ENCODE measurements at places on chromosomes 1 and 21.

DNA sequence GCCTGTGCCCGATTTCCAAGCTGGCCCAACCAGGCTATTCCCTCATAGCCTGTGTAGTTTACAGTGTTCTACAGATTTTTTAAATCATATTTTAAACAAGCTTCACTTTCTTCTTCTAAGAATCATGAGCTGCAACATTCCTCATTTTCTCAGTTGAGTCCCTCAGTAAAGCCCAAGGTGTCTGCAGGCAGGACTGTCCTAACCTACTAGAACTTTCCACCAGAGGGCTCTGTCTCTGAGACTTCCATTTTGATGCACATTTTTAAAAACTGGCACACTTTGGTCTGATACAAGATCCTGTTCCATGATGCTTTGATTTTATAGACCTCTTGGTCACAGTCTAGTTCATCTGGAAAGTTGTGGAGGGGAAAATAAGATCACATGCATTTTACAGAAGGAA, 21.6 kb upstream of the SLAMF6 start:
- DNase-seq: no peak

GRCh38 chr1:241550318-241550717, 18.1 kb downstream of the KMO start:
- no peak for DNase-seq

DNA sequence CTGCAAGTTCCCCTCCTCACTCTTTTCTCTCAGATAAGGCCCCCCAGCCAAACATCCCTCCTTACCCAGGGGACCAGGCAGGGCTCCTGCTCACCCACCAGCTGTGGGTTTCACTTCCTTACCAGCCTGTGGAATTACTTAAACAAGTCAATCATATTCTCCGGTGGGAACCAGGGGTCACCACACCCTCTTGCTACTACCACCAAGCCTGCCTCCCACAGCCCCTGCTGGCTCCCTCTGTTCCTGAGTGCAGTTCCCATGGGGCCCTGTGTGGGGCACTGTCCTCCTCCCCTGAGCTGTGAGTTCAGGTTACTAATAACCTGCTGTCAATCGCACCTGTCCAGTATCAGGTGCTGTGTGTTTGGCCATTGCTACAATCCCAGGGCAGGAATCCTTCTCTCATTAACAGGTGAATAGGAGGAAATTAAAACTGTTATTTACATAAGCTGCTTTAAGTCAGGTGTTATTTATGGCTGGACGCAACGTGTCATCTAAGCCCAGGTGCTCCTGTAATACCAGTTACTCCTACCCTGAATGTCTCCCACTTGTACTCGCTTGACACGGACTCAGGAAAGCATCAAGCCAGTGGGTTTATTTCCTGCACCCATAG, 53.1 kb upstream of the LBR start:
- DNase-seq: no peak

DNA sequence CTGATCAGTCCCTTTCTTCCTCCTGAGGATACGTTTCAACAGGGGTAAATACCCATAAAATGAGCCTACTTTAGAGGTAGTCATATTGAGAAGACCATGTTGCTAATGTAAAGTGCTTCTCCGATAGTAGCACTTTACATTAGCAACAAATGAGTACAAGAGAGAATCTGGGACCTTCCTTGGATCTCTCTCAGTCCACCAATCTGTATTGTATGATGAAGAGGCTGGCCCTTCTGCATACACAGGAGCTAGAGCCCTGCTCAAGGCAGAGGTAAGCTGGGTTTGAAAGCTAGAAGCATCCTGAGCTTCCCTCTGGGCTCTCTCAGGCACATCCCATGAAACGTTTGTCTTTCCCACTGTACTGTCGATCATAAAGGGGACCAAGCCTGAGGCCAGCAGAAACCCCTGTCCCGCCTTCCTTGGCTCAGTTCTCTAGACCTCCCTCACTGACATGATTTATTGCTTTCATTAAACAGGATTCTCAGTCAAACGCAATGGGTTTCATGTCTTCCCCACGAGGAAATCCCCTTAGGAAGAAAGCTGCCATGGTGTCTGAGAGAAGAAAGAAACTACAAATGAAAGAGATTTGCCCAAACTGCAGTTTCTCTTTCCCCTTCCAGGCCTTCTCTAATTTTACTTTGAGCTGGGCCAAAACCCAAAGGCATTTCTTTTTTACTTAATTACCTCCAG, 62.8 kb upstream of the BCAR3 start:
- no peak for DNase-seq

DNA sequence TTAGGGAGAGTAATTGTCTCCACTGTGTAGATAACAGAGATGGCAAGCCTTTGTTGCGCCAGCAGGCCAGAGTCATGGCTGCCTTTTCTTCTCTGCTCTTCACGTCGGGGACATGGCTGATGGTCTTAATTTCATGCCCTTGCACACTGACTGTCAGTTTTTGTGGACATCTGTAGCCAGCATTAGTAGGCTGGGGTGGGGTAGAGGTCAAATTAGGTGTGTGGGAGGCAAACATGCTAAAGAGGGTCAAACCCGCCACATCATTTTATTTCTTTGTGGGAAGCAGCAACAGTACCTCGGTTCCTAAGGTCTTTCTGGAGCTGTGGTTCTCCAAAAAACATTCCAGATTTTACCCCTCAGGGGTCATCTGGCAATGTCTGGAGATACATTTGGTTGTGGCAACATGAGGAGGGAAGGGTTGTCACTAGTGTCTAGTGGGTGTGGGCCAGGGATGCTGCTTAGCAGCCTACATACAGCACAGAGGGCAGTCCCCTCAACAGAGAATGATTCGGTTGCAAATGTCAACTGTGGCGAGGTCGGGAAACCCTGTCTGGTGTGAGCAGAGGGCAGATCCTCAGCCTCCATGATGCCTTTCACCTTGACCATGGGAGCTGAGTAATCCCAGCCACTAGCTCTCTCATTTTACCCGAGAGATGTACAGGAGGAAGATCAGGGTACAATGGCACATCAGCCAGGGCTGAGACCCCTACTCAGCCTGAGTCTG, 14.7 kb downstream of the RUNX1 start:
- DNase-seq: no peak

- no peak for DNase-seq
These were observed 734 bp upstream of the C1orf210 start for GRCh38 chr1:43286115-43286514.

GRCh38 chr21:34023691-34024373, 49.5 kb upstream of the MRPS6 start:
- DNase-seq: no peak

DNA sequence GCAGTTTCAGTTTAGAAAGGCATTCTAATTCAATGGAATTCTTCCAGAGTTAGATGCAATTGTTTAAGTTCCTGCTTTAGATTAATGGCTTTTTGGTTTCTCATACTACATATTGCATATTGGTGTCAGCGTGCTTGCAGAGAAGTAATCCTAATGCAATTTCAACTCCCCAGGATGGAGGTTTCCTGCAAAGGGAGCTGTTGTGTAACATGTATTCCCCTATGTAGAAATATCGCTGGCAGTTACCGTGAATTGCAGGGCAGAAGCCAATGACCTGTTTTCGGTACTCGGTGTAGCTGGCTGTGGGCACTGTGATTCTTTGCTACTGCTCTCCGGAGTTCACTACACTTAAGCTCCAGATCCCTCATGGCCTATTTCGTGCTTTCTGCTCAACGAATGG, 256.1 kb upstream of the PTBP2 start:
- peak; percentile 32 for DNase-seq

DNA sequence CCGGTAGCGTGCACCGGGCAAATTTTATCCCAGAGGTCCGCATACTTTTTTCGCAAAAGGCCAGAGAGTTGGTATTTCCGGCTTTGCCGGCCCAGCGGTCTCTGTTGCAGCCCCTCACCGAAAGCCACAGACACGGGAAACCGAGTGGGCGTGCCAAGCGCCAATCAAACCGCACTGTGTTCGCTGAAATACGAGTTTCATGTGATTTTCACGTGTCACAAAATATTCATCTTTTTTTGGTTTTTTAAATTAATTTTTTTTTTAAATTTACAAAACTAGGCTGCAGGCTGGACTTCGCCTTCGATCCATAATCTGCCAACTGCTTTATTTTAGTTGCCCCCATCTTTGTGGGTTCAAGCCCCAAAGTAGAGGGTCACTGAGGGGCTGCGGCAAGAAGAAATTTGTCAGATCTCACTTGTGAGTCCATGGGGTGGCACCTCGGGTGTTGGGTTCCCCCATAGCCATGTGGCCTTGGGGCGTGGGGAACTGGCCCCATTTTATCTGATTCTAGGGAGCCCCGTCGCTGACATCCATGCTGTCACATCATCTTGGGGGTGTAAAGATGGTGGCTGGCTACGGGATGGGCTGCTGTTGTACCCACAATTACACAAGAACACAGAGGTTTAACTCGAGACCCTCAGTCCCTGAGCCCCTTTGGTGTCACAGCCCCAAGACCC, 20.8 kb downstream of the SLC45A1 start:
- no peak for DNase-seq

GRCh38 chr21:42537106-42537742, 23.6 kb downstream of the SLC37A1 start:
- no peak for DNase-seq

GRCh38 chr1:156864796-156865195, 4.1 kb downstream of the NTRK1 start:
- DNase-seq: no peak

DNA sequence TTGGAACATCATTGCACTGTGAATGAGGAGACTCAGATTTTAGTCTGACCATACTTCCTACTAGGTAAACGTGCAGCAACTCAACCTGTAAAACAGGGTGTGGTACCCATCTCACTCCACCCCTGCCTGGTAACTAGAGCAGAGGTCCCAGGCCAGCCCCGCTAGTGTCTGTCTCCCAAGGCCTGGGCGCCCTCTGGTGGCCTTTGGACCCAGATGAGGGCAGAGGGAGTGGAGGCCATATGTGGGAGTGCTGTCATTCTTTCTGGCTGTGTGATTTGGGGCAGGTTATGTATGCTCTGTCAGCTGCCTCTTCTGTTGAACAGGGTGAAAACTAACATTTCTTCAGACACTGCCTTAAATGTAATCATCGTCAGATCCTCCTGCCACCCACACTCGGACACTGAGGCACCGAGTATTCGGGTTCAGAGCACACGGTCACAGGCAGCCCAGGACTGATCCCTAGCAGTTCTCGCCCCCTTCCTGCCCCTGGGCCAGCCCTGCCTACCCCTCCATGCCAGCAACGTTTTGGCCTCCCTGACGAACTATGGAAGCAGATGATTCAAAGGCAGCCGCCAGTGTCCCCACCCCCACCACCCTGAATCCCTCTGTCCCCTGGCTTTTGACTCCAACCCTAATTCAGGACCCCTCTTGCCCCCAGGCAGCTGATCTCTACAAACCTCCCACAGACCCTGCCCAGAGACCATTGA, 76.0 kb downstream of the CD247 start:
- DNase-seq: peak; percentile 85

DNA sequence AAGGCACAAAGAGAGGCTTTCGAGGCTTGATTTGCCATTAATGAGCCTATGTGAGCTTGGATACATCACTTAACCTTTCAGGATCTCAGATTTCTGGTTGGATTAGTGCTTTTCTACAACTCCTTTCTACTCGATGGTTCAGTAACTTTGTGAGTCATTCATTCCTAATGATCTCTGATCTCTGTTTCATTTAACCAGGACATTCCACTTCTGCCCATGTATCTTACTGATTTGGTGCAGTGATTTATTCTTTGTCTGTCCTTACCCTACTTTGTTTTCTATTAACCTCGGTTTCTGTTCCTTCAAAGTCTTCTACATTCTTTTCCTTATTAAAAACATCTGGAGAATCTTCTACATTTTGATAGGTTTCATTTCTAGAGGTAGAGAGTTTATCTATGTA, 94.6 kb upstream of the ZBTB18 start:
- DNase-seq: no peak

DNA sequence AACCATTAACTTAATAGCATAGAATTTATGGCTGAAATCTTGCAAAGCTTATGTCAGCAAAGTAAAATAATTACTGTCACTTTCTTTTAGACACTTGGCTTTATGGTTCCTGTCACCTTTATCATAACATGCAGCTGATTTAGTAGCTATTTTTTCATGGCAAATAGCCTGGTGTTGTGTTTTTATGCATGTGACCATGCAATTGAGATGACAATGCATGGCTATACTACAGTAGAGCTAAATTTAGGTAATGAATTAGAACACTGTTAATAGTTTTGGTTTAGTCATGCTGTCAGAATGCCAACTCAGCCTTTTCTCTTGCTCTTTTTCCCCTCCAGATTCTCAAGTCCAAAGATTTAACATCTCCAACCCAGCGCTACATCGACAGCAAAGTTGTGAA, 88.6 kb downstream of the TGFB2 start:
- no peak for DNase-seq

Data from psoas muscle (tissue), 8 donors.